Endothelial cell of umbilical vein (primary cell): ENCODE measurements at places on chromosomes 6 and 20. TPM values are rescaled to one million over a fixed set of nuclear protein-coding genes. Genes with fewer than 3 reads are reported as not detected.

Gene CRYBG1
- 25.0 and 30.1 TPM in 2 replicates for total RNA-seq

Gene ITPA
- 59.8 and 65.0 TPM in 2 replicates for total RNA-seq

Gene MPIG6B
- total RNA-seq, result not detected in 2 replicates

Gene SERINC3
- total RNA-seq, result 83.7 TPM in 2 replicates

Gene ADAM33
- total RNA-seq, result 0.18 TPM in 1 of 2 replicates, not detected in the other

Gene SLPI
- not detected in 2 replicates for total RNA-seq

Gene RPRD1B
- total RNA-seq, result 24.5 and 29.3 TPM in 2 replicates

Gene SMLR1
- not detected in 2 replicates for total RNA-seq

Gene CPXM1
- total RNA-seq, result 9.3 and 20.3 TPM in 2 replicates

Gene TNNC2
- total RNA-seq, result not detected in 2 replicates

Gene AGER
- 12.0 and 18.5 TPM in 2 replicates for total RNA-seq

Gene HSPA1L
- 0.74 and 0.77 TPM in 2 replicates for total RNA-seq

Gene KHDC1L
- total RNA-seq, result not detected in 2 replicates

Gene TREM2
- not detected in 2 replicates for total RNA-seq

Gene GABRR2
- 2.5 and 3.6 TPM in 2 replicates for total RNA-seq

Gene ALDH5A1
- total RNA-seq, result 1.1 and 1.8 TPM in 2 replicates

Gene FARS2
- 19.6 and 20.5 TPM in 2 replicates for total RNA-seq

Gene HLA-G
- 0.24 TPM in 1 of 2 replicates, not detected in the other for total RNA-seq

Gene ACAT2
- total RNA-seq, result 114 and 131 TPM in 2 replicates

Gene LIN28B
- not detected in 2 replicates for total RNA-seq

Gene COL9A3
- 0.60 and 0.76 TPM in 2 replicates for total RNA-seq

Gene LAMA4
- 629 TPM in 2 replicates for total RNA-seq

Gene CFB
- total RNA-seq, result 0.51 and 1.5 TPM in 2 replicates

Gene LGSN
- total RNA-seq, result not detected in 2 replicates

Gene CAP2
- total RNA-seq, result 18.0 and 21.3 TPM in 2 replicates

Gene MUC22
- total RNA-seq, result not detected in 2 replicates

Gene EYA2
- total RNA-seq, result not detected in 2 replicates

Gene UNC5CL
- 0.20 and 0.32 TPM in 2 replicates for total RNA-seq

Gene CTSZ
- 299 and 304 TPM in 2 replicates for total RNA-seq

Gene LY6G5C
- total RNA-seq, result 5.2 and 8.2 TPM in 2 replicates
